PC-3 (cell line): ENCODE measurements at places on chromosomes 3 and 15. TPM values are rescaled to one million over a fixed set of nuclear protein-coding genes. Genes with fewer than 3 reads are reported as not detected.

RPP14 gene
- total RNA-seq = 28.8 and 30.0 TPM in 2 replicates

TRIM42 gene
- total RNA-seq = not detected in 2 replicates

LAMB2 gene
- 240 and 365 TPM in 2 replicates for total RNA-seq

GRCh38 chr15:100521907-100522306 lies 6.8 kb downstream of the CERS3 start:
- peaks cover 73% of the 10 kb centered on the region for H3K27me3 ChIP-seq
- no peak for DNase-seq
- no peaks in the 10 kb centered on the region for H3K4me1 ChIP-seq
- no peak overlapping the region for H3K27ac ChIP-seq

- H3K27ac ChIP-seq = no peak overlapping the region
- H3K36me3 ChIP-seq = peaks cover 14% of the 10 kb centered on the region; the same call in 1 of the 2 replicates
- DNase-seq = no peak
- H3K4me3 ChIP-seq = no peak overlapping the region
- H3K27me3 ChIP-seq = no peaks in the 10 kb centered on the region
- no peaks in the 10 kb centered on the region for H3K4me1 ChIP-seq
These were observed 17.4 kb downstream of the MFSD1 start for GRCh38 chr3:158819282-158819681.

- no peak for DNase-seq
- H3K36me3 ChIP-seq = no peaks in the 10 kb centered on the region
- H3K27ac ChIP-seq = no peak overlapping the region
- no peak overlapping the region for H3K4me3 ChIP-seq
- no peaks in the 10 kb centered on the region for H3K4me1 ChIP-seq
These were observed 153.0 kb downstream of the ZNF621 start for GRCh38 chr3:40677749-40678148.

- no peaks in the 10 kb centered on the region for H3K27me3 ChIP-seq
- H3K36me3 ChIP-seq = no peaks in the 10 kb centered on the region
- DNase-seq = no peak
- no peak overlapping the region for H3K27ac ChIP-seq
- no peak overlapping the region for H3K4me3 ChIP-seq
- no peaks in the 10 kb centered on the region for H3K4me1 ChIP-seq
These were observed 305.6 kb downstream of the ZBTB20 start for GRCh38 chr3:114841515-114841914.
